Large intestine (tissue), 12 donors: ENCODE measurements at places on chromosomes 7 and 10. TPM values are rescaled to one million over a fixed set of nuclear protein-coding genes. Genes with fewer than 3 reads are reported as not detected.
A peak's percentile ranks its signal among the peaks of the same experiment; 100 is the strongest.

DNA sequence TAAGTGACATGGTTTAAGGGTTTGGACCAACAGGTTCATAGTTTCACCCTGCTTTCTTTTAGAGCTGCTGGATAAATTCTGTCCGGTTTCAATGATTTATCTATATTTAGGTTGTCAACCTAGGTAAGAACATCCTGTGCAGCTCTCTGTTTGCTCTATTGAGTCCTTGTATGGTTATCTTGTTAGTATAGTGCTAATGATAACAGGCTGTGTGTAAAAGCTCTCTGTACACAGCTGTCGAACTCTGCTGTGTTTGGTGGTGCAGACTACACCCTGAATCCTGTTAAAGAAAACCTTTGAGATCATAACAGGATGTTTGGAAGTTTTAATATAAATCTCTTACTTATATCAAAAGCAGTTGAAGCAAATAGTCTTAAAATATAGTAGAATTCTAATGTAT, 219.2 kb downstream of the SDK1 start:
- DNase-seq, result peak; percentile 48

GRCh38 chr10:60426425-60426824, 36.8 kb upstream of the ANK3 start:
- no peak for DNase-seq

DNA sequence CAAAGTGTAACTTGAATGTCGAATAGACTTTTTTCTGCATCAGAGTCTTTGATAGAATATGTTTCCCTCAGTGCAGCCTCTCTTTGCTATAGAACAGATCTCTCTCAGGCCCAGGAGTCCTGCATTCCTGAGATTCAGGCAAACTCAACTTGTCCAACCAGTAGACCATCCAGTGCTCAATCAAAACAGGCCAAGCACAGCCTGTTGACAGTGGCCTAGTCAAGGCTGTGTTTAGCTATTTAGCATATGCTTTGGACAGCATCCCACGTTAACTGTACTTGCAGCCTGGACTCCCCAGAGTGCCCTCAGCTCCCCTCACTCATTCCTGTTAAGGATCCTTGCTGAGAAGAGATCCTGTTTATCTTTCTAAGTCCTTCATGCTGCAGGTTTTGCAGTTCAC, 16.3 kb downstream of the OR6V1 start:
- DNase-seq, result no peak

Gene DDC
- polyA plus RNA-seq, result 213 TPM

GRCh38 chr10:126576336-126576735, 94.2 kb downstream of the C10orf90 start:
- DNase-seq, result no peak

GRCh38 chr7:94398841-94399240, 4.1 kb downstream of the COL1A2 start:
- no peak for DNase-seq

Gene ADAM8
- polyA plus RNA-seq, result 5.9 TPM

DNA sequence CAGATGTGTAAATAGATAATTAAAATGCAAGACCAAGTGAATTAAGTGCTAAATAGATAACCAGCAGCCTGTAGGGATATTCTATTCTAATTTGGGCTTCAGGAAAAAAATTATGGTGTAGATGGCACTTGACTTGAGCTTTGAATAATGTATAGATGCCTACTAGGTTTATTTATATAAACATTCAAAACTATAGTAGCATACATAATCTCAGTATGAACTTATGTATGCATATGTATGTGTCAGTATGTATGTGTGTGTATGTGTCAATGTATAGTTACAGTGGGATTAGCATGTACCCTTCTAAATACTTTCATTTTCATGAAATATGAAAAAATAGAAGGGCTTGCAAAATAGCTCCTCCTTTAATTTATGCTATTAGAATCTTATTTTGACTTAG, 207.3 kb upstream of the PPP1R3A start:
- DNase-seq, result no peak

Gene LRRC61
- 22.8 TPM for polyA plus RNA-seq

GRCh38 chr10:88901206-88901983, 21.4 kb downstream of the STAMBPL1 start:
- DNase-seq, result no peak

Gene LEP
- 0.01 TPM for polyA plus RNA-seq

DNA sequence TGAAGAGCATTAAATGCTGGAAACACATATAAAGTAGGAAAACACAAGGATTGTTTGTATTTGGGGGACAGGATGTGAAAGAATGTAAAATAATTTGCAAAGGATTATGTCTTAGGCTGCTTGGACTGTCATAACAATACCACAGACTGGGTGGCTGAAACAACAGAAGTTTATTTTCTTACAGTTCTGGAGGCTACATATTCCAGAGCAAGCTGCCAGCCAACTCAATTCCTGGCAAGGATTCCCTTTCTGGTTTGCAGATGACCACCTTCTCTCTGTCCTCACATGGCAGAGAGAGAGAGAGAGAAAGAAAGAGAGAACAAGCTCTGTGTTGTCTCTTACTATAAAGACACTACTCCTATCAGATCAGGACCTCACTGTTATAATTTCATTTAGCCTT, 8.8 kb upstream of the LAMB4 start:
- DNase-seq, result no peak

GRCh38 chr10:131363416-131363815, 51.9 kb upstream of the TCERG1L start:
- DNase-seq, result no peak

GRCh38 chr7:15554744-15555143, 7.1 kb downstream of the AGMO start:
- no peak for DNase-seq

- DNase-seq, result no peak
These were observed 688.1 kb downstream of the SUGCT start for GRCh38 chr7:40822861-40823260.

DNA sequence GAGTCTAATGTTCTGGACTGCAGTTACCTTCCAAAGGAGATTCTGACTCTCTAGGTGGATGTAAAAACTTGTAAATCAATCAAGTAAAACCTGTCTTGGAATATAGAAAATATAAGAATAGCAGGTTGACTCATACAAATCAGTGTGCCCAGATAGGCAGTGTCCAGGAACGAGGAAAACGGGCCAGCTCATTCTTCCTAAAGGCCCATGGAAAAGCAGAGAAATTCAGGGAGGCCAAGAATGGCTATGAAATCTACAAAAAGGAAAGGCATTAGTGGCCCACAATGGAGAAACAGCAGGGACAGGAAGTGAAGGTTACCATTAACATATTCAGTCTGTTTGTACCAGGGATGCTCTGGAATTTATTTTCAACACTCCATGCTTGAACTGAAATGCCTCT, 14.9 kb downstream of the GLI3 start:
- DNase-seq, result no peak

Gene SPDYE11
- polyA plus RNA-seq, result 0.51 TPM

DNA sequence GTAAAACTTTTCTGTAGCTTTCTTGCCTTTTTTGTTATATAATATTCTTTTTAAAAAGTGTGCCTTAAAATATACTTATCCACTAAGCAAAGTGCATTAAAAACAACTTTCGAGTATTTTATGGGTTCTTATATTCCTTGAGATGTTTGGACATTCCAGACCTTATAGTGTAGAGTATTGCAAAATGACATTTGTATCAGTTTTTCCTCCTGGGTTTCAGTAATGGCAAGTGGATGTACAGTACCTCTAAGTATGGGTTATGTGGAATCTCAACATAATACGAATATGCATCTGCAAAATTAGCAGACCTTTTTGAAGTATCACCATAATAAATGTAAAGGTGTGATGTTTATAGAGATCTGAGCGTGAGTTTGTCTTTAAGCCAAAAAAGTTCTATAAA, 2.7 kb downstream of the CDK13 start:
- no peak for DNase-seq

Gene CHCHD3
- 56.8 TPM for polyA plus RNA-seq

GRCh38 chr7:97835296-97836138, 36.7 kb downstream of the ASNS start:
- peak; percentile 31 for DNase-seq

DNA sequence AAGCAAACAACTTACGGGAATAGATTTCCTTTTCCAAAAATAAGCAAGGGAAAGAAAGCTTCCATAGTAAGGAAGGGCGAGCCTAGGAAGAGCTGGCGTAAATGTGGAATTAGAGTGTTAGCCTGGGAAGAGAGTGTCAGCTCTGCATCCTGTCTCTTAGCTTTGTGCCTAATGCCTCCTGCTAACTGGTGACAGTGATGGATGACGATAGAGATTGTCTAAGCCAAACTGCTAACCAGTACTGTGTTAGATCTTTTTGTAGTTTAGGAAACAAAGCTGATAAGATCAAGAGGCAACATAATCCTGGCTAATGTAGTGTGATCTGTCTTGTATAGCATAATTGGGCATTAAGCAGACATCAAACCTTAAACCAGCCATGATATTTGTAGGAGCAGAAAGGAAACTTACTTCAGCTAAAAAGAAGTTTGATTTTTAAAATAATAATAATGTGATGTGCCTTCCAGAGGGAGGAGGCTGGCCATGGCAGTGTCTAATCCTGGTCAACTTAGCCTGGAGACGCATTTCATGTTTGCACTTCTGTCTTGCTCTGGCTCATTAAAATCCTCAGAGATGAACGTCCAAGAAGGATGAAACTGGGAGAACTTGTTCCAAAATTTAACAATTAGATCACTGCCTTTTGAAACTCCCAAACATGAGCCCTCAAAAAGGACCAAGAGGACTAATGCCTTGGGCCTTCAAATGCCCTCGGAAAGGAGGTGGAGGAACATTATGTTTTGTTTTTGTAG, 85.1 kb downstream of the FAM204A start:
- no peak for DNase-seq

DNA sequence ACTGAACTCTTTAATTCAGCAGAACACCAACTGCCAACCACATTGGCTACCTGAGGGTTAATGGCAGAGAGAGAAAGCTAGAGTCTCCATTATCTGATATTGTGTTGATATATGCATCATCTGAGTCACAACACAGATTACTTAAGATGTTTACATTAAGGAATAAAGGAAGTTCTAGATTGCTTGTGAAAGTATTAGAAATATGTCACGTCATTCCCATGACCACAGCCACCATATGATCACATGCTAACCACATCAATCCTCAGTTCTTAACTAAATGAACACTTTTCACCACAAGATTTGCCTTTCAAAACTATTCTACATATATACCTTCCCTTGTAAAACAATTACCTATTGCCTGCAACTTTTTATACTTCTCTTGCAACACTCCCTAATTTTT, 337.9 kb downstream of the FGFR2 start:
- no peak for DNase-seq

DNA sequence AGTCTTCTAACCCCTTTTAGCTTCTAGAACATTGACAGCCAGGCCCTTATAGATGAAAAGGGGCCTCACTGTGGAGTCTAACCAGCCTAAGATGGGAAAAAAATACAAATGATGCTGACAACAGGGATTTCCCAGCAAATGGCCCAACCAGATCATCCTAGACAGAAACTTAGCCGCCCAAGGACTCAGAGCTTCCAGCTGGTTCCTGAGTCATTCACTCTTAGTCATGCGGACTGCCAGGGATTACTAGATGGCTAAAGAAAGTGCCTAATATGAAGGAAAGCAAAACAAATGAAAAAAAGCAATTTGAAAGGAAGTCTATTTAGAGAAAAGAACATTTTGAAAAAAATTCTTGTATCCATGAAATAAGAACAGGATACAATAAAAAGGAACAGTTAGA, 23.7 kb downstream of the TSPAN14 start:
- no peak for DNase-seq

DNA sequence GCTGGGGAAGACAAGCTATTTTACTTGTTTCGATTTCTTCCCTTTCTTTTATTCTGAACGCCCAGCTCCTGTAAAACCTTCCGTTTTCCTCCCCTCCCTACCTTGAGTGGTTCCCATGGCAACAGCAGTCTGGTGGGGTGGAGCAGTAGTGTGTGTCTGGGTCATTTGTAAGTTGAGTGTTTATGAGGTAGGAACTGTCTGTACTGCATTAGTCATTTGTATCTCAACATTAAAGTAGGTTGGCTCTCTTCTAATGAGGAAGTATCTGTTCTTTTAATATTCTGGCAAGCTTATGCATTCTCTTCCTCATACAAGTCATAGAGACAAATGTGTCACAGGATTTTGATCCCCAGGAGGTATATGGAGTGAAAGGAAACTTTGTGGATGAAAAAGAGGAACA, 85.3 kb upstream of the CCDC6 start:
- DNase-seq, result peak; percentile 69
